ENCODE measurements at places on chromosomes 16 and 17.
A peak's percentile ranks its signal among the peaks of the same experiment; 100 is the strongest.

GRCh38 chr17:76296186-76296585 lies 11.9 kb downstream of the QRICH2 start:
- no peak for DNase-seq

DNA sequence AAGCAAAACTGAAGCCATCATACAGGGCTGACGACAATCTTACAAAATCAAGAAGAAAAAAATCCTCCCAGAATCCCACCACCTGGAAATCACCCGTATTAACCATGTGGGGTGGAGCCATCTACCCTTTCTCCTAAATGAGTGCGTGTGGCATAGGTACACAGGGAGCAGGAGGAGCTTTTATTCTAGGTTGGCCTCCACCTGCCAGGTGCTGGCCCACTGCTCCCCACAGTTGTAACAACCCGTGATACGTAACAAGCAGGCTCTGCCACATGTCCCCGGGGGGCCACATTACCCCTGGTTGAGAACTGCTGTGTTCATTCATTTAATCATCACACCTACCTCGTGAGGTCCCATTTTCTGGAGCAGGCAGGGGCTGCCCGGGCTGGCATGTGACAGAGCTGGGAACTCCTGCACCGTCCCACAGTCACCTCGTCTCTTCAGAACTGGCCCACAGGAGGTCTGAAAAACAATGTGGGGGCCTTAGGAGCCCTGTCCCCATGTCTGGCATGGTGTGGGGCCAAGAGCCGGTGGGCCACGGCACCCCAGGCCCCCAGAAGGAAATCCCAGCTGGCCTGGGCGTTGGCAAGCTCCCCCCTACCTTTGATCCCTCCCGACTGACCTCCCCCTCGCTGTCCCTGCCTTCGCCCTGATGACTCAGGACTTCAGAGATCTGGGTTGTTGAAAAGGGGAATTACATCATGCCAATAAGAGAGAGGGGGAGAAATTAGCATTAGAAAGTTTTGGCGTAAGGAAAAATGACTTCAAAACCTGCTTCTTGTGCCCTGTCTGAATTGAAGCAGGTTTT lies 12.9 kb downstream of the CMIP start:
- no peak for DNase-seq

DNA sequence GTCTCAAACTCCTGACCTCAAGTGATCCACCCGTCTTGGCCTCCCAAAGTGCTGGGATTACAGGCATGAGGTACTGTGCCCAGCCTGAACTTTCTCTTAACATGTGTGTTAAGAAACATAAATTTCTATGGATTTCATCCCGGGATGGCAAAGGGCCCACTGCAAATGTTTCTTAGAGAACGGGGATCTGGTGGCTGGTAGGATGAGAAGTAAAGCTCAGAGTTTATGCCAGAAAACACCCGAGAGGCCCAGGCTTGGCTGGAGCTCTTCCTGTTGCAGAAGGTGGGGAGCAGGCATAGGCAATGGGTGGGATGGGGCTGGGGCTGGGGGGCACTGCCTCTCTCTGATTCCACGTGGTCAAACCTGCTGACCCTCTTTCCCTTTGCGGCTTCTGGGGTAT lies 5.6 kb upstream of the CARHSP1 start:
- DNase-seq: no peak

GRCh38 chr16:56257239-56257638 lies 66.0 kb downstream of the GNAO1 start:
- DNase-seq: no peak

GRCh38 chr16:85988723-85989313 lies 89.9 kb downstream of the IRF8 start:
- DNase-seq: peak; percentile 38

- DNase-seq: no peak
These were observed 184.8 kb downstream of the CCDC182 start for GRCh38 chr17:57560319-57560705.

- DNase-seq: no peak
These were observed 18.5 kb downstream of the ZFPM1 start for GRCh38 chr16:88471575-88471974.

- DNase-seq: no peak
These were observed 1854.9 kb downstream of the TP53TG3F start for GRCh38 chr16:35314298-35314697.

DNA sequence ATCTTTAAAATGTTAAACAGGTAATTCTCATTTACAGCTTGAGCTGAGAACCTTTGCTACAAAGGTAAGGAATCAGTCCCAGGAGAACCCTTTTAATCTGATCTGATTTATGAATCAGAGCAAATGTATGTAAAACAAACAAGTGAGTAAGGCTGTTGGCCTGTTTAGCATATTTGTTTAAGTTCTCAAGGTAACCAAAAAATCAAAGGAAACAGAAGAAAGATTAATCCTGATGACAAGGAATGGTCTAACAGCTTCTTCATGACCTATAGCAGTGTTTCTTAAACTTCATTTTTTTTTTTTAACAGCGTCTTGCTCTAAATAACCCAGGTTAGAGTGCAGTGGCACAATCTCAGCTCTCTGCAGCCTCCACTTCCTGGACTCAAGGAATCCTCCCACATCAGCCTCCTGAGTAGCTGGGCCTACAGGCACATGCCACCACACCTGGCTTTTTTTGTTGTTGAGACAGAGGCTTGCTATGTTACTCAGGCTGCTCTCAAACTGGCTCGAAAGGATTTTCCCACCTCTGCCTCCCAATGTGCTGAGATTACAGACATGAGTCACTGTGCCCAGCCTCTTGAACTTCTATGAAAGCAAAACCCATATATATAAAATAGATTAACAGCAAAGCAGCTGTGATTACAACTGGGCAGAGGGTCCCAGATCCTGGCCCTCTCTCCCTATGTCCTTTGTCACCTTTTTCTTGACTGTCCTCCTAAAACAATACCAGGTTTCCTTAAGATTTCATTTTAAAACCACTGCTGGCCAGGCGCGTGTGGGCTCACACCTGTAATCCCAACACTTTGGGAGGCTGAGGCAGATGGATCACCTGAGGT lies 5.1 kb upstream of the JPT1 start:
- no peak for DNase-seq

GRCh38 chr17:45680360-45680759 lies 103.8 kb upstream of the CRHR1 start:
- no peak for DNase-seq

GRCh38 chr17:7225711-7226331 lies 6.1 kb downstream of the ACADVL start:
- no peak for DNase-seq

DNA sequence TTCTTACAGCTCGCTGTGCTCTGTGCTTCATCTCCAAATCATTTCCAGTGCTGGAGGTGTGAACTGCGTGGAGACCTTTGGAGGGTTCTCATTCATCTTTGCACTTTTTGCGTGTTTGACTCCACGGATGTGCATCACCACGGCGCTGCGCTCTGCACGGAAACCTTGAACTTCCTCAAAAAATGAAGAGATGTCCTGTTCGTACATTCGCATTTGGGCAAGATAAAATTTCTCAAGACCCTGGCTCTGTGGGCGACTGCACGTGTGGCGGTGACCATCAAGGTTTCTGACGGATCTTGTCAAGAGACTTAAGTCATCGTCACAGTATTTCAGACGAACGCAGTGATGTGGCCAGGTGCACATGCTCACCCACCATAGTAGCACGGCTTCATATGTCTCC lies 10.3 kb upstream of the PVALEF start:
- no peak for DNase-seq

- DNase-seq: no peak
These were observed 6.7 kb upstream of the RPL38 start for GRCh38 chr17:74196541-74197317.

- DNase-seq: no peak
These were observed 1.2 kb upstream of the ZDHHC1 start for GRCh38 chr16:67417333-67418061.

GRCh38 chr17:80596760-80597608 lies 52.3 kb downstream of the RPTOR start:
- no peak for DNase-seq

GRCh38 chr16:10619271-10619849 lies 39.0 kb upstream of the EMP2 start:
- peak; percentile 18 for DNase-seq

DNA sequence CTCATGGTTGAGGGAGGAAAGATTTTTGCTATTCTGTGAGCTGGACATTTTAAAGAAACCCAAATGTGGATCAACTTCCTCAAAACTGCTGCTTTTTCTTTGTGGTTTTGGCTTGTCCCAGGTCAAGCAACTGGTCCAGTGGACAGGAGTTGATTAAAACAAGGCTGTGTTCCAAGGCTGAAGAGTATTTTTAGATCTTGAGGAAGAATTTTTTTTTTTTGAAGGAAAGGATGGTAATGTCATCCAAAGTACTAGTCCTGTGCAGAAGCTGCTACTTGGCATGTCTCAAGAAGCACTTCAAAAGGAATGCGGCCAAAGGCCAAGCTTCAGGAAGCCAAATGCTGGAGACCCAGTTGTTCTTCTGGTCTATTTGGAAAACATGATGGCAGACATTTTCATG lies 8.0 kb upstream of the MYH2 start:
- DNase-seq: no peak

DNA sequence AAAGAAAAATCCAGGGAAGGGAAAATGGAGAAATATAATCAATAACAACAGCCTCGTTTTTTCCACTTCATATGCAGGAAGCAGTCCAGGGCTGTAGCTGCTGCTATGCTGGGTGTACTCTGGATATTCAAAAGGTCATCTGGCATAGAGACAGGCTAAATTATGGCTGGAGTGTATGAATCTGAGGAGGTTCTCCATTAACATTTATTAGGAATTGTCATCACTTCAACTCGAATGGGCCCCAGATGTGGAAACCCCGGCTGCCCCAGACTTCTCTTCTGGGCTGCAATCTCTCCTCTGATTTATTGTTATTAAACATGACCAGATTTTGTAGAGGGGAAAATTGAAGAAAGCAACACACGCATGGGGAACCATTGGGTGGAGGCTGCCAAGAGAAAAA lies 33.5 kb upstream of the SKAP1 start:
- no peak for DNase-seq

- DNase-seq: no peak
These were observed 23.0 kb upstream of the CDR2 start for GRCh38 chr16:22397464-22397863.

- no peak for DNase-seq
These were observed 212.7 kb downstream of the CPPED1 start for GRCh38 chr16:12590963-12591362.

- no peak for DNase-seq
These were observed 3.6 kb downstream of the FOXN1 start for GRCh38 chr17:28509789-28510188.

DNA sequence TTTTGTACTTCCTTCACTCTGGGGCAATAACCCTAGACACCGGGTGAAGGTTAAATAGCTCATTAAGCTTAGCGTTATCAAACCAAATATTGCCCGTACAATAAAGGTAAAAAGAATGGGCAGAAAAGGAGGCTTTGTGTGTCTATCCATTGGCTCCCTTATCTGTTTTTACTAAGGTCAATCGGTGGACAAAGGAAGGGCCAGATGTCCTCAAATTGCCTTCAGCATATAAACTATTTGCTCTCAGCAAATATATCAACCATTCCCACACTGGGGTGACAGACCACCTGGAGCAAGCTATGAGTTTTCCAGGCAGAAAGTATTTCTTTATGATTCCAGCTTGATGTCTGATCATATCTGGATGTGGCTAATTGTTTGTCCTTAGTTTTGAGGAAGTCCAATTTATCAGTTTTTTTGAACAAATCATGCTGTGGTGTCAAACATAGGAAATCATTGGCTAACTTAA lies 25.3 kb upstream of the WIPI1 start:
- no peak for DNase-seq

GRCh38 chr17:50557630-50558029 lies 2.9 kb upstream of the CACNA1G start:
- DNase-seq: no peak

DNA sequence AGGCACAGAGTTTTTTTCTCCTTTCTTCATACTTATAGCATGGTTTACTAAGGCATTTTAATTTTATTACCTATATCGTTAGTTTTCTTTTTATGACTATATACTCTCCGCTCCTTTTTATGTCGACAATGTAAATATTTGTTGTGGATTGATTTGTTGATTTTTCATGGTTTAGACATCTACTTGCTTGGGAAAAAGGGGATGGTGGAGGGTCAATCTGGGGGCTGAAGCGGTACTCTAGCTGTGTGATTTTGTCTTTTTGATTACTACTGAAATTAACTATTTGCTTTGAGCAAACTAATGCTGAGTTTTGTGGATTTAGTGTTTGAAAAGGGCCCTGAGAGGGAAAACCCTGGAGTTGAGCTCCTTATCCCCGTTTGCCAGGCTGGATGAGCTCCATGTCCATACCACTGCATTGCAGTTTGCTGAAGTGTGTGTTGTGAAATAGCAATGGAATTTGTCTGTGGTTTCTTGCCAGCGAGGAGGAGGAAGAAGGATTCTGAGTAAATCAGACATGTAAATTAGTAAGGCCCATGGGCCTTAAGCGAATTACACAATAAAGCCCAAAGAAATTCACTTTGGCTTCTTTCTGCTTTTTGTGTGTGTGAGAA lies 72.0 kb downstream of the FTO start:
- no peak for DNase-seq

- no peak for DNase-seq
These were observed 2.9 kb downstream of the ARMC5 start for GRCh38 chr16:31461921-31462804.

- no peak for DNase-seq
These were observed 55.4 kb downstream of the JPH3 start for GRCh38 chr16:87657621-87658192.

- no peak for DNase-seq
These were observed 66.7 kb downstream of the SOX9 start for GRCh38 chr17:72187556-72187955.

DNA sequence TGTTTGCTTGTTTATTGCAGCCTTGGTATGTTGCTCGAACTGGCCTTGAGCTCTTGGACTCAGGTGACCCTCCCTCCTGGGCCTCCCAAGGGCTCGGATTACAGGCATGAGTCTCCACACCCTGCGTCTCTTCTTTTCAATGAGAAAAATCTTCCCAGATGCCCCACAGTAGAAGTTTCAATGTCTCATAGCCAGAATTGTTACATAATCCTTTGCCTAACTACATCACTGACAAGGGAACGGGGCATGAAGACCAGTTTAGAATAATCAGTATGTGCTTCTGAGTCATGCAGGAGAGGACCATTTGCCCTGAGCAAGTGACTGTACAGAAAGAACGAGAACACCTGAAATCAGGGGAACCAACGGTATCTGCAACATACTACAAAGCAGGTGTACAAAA lies 61.9 kb upstream of the RBBP6 start:
- DNase-seq: no peak

- no peak for DNase-seq
These were observed 15.8 kb downstream of the GPR179 start for GRCh38 chr17:38327936-38328335.

DNA sequence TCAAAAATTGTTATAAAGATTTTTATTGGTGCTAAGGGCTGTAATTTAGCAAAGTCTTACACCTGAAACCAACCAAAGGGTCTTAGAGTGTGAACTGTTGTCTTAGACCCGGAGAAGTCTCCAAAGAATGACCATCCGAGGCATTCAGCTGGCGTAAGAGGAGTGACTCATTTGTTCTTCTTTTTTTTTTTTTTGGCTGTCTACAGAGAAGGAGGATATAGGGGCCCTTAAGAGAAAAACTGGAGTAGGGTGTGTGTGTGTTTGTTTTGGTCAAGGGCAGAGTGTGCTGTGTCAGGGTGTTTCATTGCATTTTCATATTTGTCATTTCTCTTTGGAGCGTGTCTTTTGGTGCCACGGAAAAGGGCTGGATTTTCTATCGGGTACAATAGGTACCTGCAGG lies 508.0 kb downstream of the WWOX start:
- DNase-seq: no peak
